ENCODE measurements at places on chromosomes 6 and 20.

GRCh38 chr6:20655317-20655716 is 121.1 kb downstream of the CDKAL1 start:
- no peak for DNase-seq

DNA sequence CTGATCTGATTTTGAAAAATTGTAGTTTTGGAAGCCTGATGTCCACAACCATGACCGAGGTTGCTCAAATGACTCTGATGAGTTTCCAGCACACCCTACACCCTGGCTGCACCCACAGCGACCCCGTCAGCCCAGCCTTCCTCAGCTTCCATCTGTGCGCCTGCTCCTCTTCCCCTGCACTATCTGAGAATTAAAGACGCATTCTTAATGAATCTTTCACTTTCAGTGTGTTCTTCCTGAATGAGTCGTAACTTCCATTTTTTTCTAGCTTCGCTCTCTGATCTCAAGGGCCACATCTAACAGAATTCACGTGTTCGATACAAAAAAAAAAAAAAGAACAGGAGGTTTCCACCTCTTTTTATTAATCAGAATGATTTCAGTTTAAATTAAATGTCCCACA is 21.3 kb upstream of the RREB1 start:
- no peak for DNase-seq

GRCh38 chr6:25248123-25248522 is 31.1 kb upstream of the CARMIL1 start:
- DNase-seq = no peak

DNA sequence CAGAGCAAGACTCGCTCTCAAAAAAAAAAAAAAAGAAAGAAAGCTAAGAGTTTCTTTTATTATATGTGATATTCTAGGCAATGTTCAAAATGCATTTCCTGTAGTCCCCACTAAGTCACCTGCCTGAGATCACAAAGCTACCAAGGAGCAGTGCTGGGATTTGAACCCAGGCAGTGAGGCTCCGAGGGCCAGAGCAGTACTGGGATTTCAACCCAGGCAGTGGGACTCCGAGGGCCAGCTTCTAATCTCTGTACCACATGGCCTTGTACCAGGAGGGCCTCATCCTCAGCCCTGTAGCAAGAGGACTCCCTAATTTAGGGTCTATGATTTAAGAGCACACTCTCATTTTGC is 39.7 kb downstream of the ZMYND8 start:
- no peak for DNase-seq

DNA sequence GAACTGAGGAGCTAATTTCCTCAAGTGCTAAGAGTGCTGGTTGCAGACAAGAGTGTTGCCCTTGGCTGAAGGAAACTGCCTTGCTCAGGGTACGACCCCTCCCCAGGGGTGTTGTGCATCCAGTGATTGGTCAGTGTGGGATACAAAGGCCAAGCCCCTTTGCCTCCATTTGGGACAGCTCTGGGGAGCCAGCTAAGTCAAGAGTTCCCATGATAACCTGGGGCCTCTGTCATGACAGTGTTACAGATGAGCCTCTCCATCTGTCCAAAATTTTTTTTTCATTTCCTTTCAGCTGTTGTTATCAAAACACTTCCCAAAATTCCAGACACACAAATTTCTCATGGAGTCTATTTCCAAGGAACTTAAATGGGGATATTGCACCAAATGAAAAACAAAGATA is 93.3 kb downstream of the HS3ST5 start:
- no peak for DNase-seq

GRCh38 chr6:161057103-161058091 is 65.8 kb downstream of the MAP3K4 start:
- no peak for DNase-seq

GRCh38 chr20:34388678-34389077 is 25.6 kb downstream of the ITCH start:
- no peak for DNase-seq

DNA sequence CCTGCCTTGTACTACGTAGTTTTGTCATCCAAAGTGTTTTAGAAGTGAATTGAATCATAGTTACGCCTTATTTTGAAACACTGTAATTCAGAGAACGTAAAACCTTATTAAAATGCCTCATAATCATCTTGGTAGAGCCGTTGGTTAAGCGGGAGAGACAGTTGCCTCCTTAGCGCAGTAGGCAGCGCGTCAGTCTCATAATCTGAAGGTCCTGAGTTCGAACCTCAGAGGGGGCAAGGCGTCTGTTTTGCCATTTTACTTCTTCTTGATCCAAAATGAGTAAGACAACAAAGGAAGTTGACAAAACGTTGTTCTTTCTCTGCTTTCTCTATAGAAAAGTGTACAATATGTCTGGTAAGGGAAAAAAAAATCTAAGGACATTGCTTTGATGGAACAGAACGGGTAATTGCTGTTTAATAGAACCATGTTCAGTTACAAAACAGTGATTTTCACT is 20.7 kb upstream of the TRIM27 start:
- peak; percentile 32 for DNase-seq

GRCh38 chr20:63053432-63054102 is 46.8 kb upstream of the BHLHE23 start:
- no peak for DNase-seq

GRCh38 chr6:133632206-133632605 is 256.7 kb upstream of the TCF21 start:
- no peak for DNase-seq
